Activated T-cell treated with anti-CD3 and anti-CD28 coated beads, Interleukin-2, amount 50 U/mL, for 72 hours (primary cell): ENCODE measurements at places on chromosomes 6 and 20.
A peak's percentile ranks its signal among the peaks of the same experiment; 100 is the strongest.

DNA sequence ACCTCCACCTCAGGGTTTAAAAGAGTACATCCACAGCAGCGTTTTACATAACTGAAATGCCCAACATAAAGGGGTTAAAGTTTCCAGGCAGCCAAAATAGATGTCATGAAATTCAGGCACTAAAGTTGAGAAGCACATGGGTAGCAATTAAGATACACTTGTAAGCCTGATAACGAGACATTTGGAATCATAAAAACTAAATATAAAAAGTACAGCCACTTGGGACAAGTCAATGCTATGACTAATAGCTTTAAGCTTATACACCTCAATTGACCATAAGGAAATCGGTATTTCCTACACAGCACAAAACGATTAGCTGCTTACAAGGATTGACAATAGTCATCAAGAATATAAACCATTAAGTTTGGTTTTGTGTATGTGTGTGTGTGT lies 11.8 kb downstream of the LOC128125822 start:
- H3K27me3 ChIP-seq, result no peaks in the 10 kb centered on the region
- H3K27ac ChIP-seq, result no peak overlapping the region
- H3K4me1 ChIP-seq, result no peaks in the 10 kb centered on the region
- no peak for DNase-seq
- no peak overlapping the region for H3K4me3 ChIP-seq

- peaks cover 71% of the 10 kb centered on the region for H3K36me3 ChIP-seq
- H3K4me3 ChIP-seq, result no peak overlapping the region
- H3K27me3 ChIP-seq, result no peaks in the 10 kb centered on the region
- peak overlapping the region; percentile 78 for H3K27ac ChIP-seq
Measured at GRCh38 chr20:35720165-35721123, 21.2 kb downstream of the ROMO1 start.

- no peaks in the 10 kb centered on the region for H3K27me3 ChIP-seq
- H3K4me1 ChIP-seq, result peaks cover 22% of the 10 kb centered on the region
- no peak overlapping the region for H3K4me3 ChIP-seq
Measured at GRCh38 chr6:104702126-104702841, 157.4 kb downstream of the HACE1 start.

DNA sequence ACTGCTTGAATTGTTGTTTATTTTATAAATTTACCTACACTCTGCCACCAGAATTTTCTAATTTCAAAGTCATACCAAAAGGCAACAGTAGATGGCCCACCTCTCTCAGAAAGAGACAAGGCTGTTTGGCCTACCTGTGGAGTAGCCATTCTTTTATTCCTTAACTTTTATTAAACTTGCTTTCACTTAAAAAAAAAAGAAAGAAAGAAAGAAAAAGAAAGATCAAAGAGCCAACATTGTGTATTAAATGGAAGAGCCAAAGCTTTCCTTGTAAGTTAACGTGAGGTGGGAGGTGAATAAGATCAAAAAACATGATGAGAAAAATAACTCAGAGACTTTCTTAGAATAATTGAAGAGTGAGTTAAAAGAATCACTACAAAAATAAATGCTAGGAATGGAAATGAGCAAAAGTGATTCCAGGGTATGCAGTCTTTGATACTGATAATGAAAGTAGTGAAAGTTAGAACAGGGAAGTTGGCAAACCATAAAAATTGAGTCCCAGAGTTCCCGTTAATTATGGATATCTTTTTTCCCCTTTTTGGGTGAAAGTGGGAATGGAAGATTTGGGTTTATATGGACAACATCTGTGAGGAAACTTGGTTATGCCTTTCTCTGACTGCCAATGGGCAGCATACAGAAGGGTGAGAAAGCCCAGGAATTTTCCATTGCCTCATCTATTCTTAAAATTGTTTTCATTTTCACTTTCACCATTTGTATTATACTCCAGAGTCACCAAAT lies 35.9 kb upstream of the MYB start:
- DNase-seq, result no peak
- H3K27me3 ChIP-seq, result no peaks in the 10 kb centered on the region
- H3K4me3 ChIP-seq, result peak overlapping the region; percentile 90
- H3K4me1 ChIP-seq, result peaks cover 80% of the 10 kb centered on the region
- H3K36me3 ChIP-seq, result peaks cover 2% of the 10 kb centered on the region

DNA sequence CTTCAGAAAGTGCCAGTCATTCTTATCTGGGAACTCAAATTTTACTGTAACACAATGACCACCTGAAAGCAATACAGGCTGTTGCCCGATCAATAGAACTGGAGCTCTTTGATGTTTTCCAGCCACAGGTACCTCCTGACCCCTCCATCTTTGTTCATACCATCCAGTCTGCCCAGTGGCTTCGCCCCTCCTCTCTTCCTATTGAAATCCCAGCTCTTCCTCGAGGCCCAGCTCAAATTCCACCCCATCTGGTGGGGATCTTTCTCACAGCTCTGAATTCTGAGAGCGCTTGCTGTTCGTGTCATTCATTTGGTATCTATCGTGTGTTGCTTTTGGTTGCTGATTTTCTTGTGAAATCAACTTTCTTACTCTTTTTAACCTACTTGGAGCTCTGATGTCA lies 87.9 kb upstream of the CNKSR3 start:
- no peak overlapping the region for H3K27ac ChIP-seq
- H3K4me3 ChIP-seq, result no peak overlapping the region
- H3K36me3 ChIP-seq, result no peaks in the 10 kb centered on the region

- H3K27me3 ChIP-seq, result peaks cover 8% of the 10 kb centered on the region
- no peaks in the 10 kb centered on the region for H3K36me3 ChIP-seq
- no peak for DNase-seq
- H3K4me3 ChIP-seq, result no peak overlapping the region
- no peak overlapping the region for H3K27ac ChIP-seq
Measured at GRCh38 chr6:168341280-168341900, 21.8 kb upstream of the DACT2 start.

- no peak overlapping the region for H3K4me3 ChIP-seq
- no peaks in the 10 kb centered on the region for H3K27me3 ChIP-seq
- H3K27ac ChIP-seq, result no peak overlapping the region
- no peaks in the 10 kb centered on the region for H3K36me3 ChIP-seq
Measured at GRCh38 chr6:113039005-113039404, 691.9 kb downstream of the RFPL4B start.

DNA sequence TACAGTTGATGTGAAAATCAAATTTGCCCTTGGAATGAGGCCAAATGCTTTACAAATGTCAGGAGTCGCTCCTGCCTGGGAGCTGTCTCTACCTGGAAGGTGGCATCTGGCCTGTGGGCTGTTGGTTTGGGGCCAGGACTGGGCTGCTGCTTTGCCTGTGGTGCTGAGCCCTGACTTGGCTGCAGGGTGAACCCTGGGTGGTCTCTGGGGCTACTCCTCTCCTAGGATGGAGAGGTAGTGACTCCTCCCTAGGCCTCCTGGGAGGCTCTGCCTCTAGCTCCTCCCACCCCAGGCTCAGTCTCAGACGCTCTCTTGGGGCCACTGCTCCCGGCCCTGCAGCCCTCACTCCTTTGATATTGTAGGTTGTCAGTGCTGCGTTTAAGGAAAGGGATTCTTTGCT lies 47.5 kb downstream of the EFCAB8 start:
- H3K36me3 ChIP-seq, result no peaks in the 10 kb centered on the region
- DNase-seq, result no peak
- peaks cover 16% of the 10 kb centered on the region for H3K4me1 ChIP-seq
- H3K4me3 ChIP-seq, result no peak overlapping the region
- no peaks in the 10 kb centered on the region for H3K27me3 ChIP-seq

- no peak overlapping the region for H3K4me3 ChIP-seq
- H3K4me1 ChIP-seq, result peaks cover 74% of the 10 kb centered on the region
- no peak overlapping the region for H3K27ac ChIP-seq
- H3K27me3 ChIP-seq, result no peaks in the 10 kb centered on the region
- H3K36me3 ChIP-seq, result peaks cover 4% of the 10 kb centered on the region
Measured at GRCh38 chr6:15444081-15444731, 198.3 kb downstream of the JARID2 start.

DNA sequence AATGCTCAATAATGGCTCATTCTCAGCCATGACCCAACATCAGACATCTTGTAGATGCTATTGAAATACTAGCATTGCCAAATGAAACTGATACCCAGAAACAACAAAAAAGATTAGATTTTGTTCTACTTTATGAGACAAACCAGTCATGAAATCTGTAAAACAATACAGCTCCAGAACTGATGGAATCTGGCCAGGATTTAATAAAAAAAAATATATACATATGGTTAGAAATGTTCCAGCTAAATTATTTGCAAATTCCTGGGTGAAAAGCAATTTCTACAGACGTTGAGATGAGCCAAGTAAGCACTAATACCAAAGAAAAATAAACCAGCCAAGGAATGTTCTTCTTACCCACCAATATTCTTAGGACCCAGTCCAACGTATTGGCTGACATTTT lies 201.3 kb downstream of the EPHA7 start:
- H3K27ac ChIP-seq, result no peak overlapping the region
- H3K4me3 ChIP-seq, result no peak overlapping the region
- H3K36me3 ChIP-seq, result no peaks in the 10 kb centered on the region
- H3K4me1 ChIP-seq, result no peaks in the 10 kb centered on the region
- no peak for DNase-seq

DNA sequence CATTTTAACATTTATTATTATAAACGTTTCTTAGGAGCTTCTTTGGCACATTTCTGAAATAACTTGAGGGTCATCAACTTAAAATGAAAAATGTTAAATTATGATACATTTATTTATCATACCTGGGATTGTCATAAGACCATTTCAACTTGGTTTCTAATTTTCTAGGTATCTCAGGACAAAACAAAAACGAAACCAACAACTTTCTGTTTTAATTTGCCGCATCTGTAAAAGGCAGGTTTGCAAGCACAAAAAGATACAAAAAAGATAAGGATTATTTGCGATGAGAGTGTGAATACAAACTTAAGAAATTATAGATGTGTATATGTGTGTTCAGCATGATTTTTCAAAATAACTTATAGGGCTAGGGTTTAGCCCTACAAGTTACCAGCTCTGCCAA lies 395.0 kb upstream of the RUNX2 start:
- peaks cover 58% of the 10 kb centered on the region for H3K4me1 ChIP-seq
- H3K36me3 ChIP-seq, result peaks cover 2% of the 10 kb centered on the region
- H3K27ac ChIP-seq, result peak overlapping the region; percentile 96
- H3K27me3 ChIP-seq, result no peaks in the 10 kb centered on the region
- H3K4me3 ChIP-seq, result peak overlapping the region; percentile 81

DNA sequence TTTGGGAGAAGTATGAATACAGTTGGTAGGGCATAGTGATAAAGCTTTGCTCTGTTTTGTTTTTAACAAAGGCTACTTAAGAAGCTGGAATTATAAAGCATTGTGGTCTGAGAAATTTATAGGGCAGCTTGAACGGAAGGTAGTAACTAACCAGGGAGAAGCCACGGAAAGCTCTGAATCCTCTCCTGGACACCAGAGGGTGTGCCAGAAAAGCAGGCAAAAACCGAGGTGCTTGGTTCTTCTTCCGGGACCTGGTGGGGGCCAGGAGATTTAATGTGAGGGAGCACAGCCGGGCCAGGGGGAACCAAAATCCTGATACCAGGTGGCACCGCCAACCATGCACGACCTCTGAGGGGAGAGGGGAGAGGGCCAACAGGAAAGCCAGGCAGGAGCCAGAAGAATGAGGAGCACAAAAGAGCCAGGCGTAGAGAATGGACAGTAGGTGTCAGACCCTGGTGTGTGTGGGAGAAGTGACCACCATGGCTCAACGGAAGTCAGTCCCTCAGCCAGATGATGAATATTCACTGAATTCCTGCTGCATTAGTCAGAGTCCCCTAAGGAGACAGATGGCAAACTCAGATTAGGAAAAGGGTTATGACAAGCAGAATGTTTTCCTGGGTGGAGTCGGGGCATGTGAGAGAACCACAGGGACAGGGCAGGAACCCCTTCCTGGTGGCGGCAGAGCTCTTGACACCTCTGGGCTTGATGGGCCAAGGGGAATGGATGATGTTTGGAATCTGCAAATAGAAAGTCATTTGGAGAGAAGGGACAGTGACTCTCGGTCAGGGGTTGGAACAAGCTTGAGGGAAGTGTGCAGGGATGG lies 262.3 kb downstream of the ZNF217 start:
- DNase-seq, result no peak
- no peaks in the 10 kb centered on the region for H3K27me3 ChIP-seq
- no peaks in the 10 kb centered on the region for H3K4me1 ChIP-seq
- H3K36me3 ChIP-seq, result no peaks in the 10 kb centered on the region

- peaks cover 1% of the 10 kb centered on the region for H3K36me3 ChIP-seq
- H3K27ac ChIP-seq, result no peak overlapping the region
- no peaks in the 10 kb centered on the region for H3K4me1 ChIP-seq
Measured at GRCh38 chr6:70857387-70858077, 99.3 kb downstream of the B3GAT2 start.

DNA sequence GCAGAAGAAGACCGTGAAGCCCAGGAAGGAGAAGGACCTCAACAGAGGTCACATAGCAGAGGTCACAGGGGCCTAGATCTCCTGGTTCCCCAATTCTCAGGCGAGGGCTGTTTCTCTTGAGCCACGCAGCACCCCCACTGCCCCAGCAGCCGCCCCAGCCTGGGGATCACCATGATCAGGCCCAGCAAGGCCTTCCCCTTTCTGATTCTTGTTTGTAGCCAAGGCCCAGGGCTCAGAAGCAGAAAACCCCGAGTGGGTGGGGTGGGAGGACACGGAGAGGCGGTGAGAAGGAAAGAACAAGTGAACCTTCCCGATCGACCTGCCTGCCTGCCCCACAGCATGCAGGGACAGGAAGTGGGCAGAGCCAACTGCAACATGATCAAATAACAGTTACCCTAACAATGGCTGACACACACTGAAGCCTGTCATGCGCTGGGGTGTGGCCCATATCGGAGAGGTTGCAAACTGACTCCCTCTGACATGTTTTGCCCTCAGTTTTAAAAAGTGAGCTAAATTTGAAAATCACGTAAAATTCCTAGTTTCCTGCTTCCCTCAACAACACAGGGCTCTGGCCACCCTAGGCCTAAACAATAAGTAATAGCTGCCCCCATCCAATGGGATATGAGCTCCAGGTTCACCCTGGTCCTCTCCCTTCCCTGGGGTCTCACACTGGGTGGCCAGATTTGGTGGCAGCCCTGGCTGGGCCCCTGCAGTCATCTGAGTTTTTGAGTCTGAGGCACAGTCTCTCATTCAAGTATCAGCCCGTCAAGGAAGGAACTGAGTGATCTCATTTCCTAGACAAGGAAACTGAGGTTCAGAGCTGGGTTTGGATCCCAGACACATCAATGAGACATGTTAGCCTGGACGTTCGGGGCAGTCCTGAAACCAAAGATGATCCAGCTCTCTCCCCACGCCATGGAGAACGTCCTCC lies 6.5 kb downstream of the PEDS1 start:
- H3K4me3 ChIP-seq, result peak overlapping the region; percentile 82
- H3K27ac ChIP-seq, result peak overlapping the region; percentile 98
- no peaks in the 10 kb centered on the region for H3K27me3 ChIP-seq

- peaks cover 20% of the 10 kb centered on the region for H3K36me3 ChIP-seq
- DNase-seq, result no peak
- peak overlapping the region; percentile 99 for H3K4me3 ChIP-seq
Measured at GRCh38 chr6:15246217-15246665, 372 bp downstream of the JARID2 start.

GRCh38 chr6:19320111-19320581 lies 517.0 kb upstream of the ID4 start:
- H3K4me1 ChIP-seq, result no peaks in the 10 kb centered on the region
- no peaks in the 10 kb centered on the region for H3K27me3 ChIP-seq
- H3K4me3 ChIP-seq, result no peak overlapping the region
- H3K36me3 ChIP-seq, result no peaks in the 10 kb centered on the region
- H3K27ac ChIP-seq, result no peak overlapping the region
- DNase-seq, result no peak

- H3K36me3 ChIP-seq, result no peaks in the 10 kb centered on the region
- H3K4me1 ChIP-seq, result no peaks in the 10 kb centered on the region
- no peak overlapping the region for H3K4me3 ChIP-seq
- H3K27me3 ChIP-seq, result peaks cover 15% of the 10 kb centered on the region
Measured at GRCh38 chr6:163183806-163184205, 230.7 kb upstream of the QKI start.
